ENCODE measurements at places on chromosomes 6 and 20. TPM values are rescaled to one million over a fixed set of nuclear protein-coding genes. Genes with fewer than 3 reads are reported as not detected.
A peak's percentile ranks its signal among the peaks of the same experiment; 100 is the strongest.

DNA sequence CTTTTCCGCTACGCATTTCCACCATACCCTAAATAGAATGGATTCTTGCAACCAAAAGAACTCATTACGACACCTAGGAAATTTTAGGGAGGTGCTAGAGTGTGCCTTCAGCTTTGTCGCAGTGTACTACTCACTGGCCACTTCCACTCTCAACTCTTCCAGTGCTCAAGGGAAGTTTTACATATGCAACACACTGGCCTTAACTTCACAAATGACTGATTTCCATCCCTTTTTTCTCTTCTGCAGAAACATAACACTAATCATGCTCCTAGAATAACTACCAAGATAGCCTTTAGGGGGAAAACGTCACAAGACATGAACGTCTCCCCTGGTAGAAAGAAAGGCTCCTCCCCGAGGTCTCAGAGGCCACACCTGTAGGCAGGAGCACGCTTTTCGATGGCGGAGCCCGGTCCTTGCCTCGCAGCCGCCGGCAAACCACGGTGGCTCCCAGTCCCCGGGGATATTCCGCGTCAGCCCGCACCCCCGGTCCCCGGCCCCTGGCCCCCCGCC is 584 bp downstream of the LYRM4 start:
- H3K27ac ChIP-seq: peak overlapping the region; percentile 96
- peak overlapping the region; percentile 71 for H3K4me3 ChIP-seq
- peaks cover 13% of the 10 kb centered on the region for H3K4me1 ChIP-seq

- DNase-seq: no peak
- H3K27me3 ChIP-seq: no peaks in the 10 kb centered on the region
- no peak overlapping the region for H3K27ac ChIP-seq
- no peaks in the 10 kb centered on the region for H3K36me3 ChIP-seq
- no peak overlapping the region for H3K4me3 ChIP-seq
Observed at GRCh38 chr20:41889126-41889843, 271.1 kb upstream of the CHD6 start.

GRCh38 chr6:12916006-12916405 is 199.4 kb downstream of the PHACTR1 start:
- H3K27me3 ChIP-seq: no peaks in the 10 kb centered on the region
- H3K4me1 ChIP-seq: no peaks in the 10 kb centered on the region
- DNase-seq: no peak
- H3K27ac ChIP-seq: no peak overlapping the region
- H3K36me3 ChIP-seq: no peaks in the 10 kb centered on the region
- H3K4me3 ChIP-seq: no peak overlapping the region

DNA sequence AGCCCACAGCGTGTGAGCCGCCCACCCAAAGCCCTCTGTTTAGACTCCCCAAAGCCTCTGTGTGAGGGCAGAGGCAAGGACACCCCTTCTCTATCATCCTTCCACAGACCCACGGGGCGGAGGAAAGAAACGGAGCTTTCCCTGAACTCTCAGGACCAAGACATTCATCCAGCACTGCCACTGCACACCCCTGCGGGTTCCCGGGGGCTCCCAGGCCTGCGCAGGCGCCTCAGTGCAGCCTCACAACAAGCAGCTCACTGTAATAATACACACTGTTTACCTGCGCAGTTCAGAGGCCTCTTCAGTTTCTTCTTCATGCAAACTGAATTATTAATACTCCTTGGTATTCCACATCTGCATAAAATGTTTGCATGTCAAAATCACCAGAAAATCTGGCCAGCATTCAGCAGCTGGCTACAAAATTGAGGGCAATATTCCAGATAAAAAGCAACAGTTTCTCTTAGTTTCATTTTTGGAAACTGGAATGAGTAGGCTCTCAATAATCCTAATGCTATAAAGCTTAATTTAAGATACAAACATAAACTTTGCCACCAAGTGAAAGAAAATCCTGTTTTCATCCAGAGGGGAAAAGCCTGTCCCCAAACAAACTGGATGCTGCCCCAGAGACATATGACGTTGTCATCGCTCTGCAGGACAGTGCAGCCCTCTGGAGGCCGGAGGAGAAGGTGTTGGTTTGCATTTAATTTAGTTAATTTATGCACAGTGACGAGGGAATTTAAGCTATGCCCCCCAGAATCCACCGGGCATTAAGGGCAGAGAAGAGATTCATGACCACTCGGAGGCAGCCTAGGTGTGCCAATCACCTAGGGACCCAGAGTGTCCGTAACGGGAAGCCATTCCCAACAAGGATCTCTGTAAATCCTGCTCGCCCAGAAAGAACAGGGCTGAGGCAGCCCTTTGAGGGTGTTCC is 45.3 kb downstream of the NINL start:
- no peak overlapping the region for H3K4me3 ChIP-seq
- peaks cover 4% of the 10 kb centered on the region for H3K4me1 ChIP-seq
- no peaks in the 10 kb centered on the region for H3K27me3 ChIP-seq
- DNase-seq: no peak
- no peak overlapping the region for H3K27ac ChIP-seq
- H3K36me3 ChIP-seq: no peaks in the 10 kb centered on the region

DNA sequence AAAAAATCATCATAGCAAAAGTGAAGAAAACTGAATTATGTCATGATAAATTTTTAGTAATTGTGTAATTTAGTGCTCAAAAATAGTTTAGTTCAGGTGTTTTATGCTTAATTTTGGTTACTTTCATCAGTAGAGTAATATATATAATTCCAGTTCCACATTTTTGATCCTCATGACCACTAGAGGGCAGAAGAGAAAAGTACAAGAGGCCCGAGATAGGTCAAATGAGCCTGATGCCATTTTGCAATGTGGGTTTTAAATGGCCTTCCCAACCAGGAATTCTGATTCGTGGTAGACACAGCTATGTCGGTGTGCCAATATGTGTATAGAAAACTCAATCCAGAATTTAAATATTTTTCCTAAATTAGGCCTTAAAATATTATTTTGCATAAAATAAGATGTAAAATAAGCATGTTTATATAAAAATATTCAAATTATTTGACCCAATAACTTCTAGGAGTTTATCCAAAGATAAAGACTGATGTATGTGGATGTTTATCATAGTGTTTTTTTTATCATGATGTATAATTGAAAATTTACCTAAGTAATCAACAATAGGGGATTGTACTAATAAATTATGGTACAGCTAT is 159.7 kb upstream of the RPS6KA2 start:
- H3K27ac ChIP-seq: no peak overlapping the region
- DNase-seq: no peak
- no peaks in the 10 kb centered on the region for H3K4me1 ChIP-seq
- H3K36me3 ChIP-seq: no peaks in the 10 kb centered on the region
- H3K27me3 ChIP-seq: no peaks in the 10 kb centered on the region
- no peak overlapping the region for H3K4me3 ChIP-seq

DNA sequence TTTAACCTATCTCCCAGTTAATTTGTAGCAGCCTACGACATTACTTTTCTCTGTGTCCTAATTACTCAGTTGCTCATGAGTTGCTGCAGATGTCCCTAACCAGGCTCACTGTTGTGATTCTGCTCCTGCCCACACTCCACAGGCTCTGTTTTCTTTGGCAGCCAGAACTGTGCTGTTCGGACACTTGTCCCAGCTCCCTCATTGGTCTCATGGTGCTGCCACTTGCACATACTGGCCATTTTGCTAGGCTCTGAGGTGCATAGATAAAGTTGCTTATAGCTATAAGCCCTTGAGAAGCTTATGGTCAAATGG is 55.0 kb downstream of the NOX3 start:
- no peak overlapping the region for H3K27ac ChIP-seq
- no peak overlapping the region for H3K4me3 ChIP-seq
- no peaks in the 10 kb centered on the region for H3K27me3 ChIP-seq
- H3K4me1 ChIP-seq: no peaks in the 10 kb centered on the region

The PAX1 gene
- not detected for polyA plus RNA-seq

The SERINC1 gene
- 24.9 TPM for polyA plus RNA-seq

- H3K27ac ChIP-seq: no peak overlapping the region
- H3K4me3 ChIP-seq: no peak overlapping the region
- peaks cover 9% of the 10 kb centered on the region for H3K4me1 ChIP-seq
- DNase-seq: no peak
Observed at GRCh38 chr6:45450132-45450531, 72.4 kb upstream of the SUPT3H start.

The VARS2 gene
- polyA plus RNA-seq: 40.6 TPM

- no peak overlapping the region for H3K4me3 ChIP-seq
- H3K36me3 ChIP-seq: no peaks in the 10 kb centered on the region
- H3K27me3 ChIP-seq: no peaks in the 10 kb centered on the region
- DNase-seq: no peak
- no peak overlapping the region for H3K27ac ChIP-seq
Observed at GRCh38 chr6:33847078-33847477, 43.3 kb upstream of the MLN start.

The GNAS-AS1 gene
- polyA plus RNA-seq: 2.8 TPM

The ANGPT4 gene
- polyA plus RNA-seq: 0.34 TPM

GRCh38 chr20:6121504-6121903 is 1.3 kb downstream of the FERMT1 start:
- H3K27ac ChIP-seq: no peak overlapping the region
- no peaks in the 10 kb centered on the region for H3K27me3 ChIP-seq
- no peaks in the 10 kb centered on the region for H3K4me1 ChIP-seq

The SMOC2 gene
- 7.1 TPM for polyA plus RNA-seq

The GGTLC1 gene
- polyA plus RNA-seq: 1.0 TPM

DNA sequence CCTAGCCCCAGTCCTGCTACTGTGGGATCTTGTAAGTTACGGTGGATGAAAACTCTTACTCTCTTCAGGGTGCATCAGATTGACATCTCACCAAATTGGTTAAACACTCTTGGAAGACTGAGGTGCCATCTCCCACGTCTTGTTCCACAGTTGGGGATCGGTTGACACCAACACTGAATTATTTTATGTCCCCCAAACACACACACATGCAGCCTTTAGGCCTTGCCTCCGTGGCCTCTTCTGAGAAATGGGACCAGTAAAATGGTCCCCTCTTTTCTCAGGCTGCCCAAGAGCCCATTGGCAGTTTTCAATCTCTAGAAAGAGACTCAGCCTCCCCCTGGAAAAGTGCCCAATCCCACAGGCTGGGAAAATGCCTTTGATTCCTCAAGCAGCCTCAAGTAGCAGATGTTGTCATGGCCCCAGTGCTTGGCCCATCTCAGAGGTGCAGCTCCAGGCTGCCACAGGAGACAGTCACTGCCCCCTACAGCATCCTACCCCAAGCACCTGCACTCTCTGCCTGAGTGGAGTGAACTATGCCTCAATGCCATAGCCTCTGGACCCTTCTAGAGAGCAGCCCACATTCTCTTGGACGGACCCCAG is 163.9 kb downstream of the ANKRD60 start:
- H3K36me3 ChIP-seq: no peaks in the 10 kb centered on the region
- H3K4me1 ChIP-seq: no peaks in the 10 kb centered on the region
- DNase-seq: no peak
- H3K27me3 ChIP-seq: no peaks in the 10 kb centered on the region

DNA sequence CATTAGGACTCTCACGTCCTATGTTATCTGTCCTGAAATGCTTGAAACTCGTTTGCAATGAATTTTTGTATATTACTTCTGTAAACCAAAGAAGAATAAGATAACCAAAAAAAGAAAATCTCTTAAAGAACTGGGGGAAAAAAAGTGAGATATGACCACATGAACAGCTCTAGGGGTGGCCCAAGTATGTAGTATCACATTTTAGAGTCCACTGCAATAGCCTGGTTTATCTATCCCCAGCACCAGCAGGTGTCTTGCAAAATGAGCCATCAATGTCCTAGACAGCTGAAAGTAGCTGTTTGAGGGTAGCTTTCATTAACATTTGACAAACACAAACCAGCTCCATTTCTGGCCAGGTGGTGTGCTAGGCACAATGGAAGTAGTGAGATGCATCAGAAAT is 102.8 kb downstream of the PXDC1 start:
- H3K4me3 ChIP-seq: no peak overlapping the region
- no peak overlapping the region for H3K27ac ChIP-seq
- no peaks in the 10 kb centered on the region for H3K27me3 ChIP-seq
- H3K4me1 ChIP-seq: no peaks in the 10 kb centered on the region
- no peaks in the 10 kb centered on the region for H3K36me3 ChIP-seq

DNA sequence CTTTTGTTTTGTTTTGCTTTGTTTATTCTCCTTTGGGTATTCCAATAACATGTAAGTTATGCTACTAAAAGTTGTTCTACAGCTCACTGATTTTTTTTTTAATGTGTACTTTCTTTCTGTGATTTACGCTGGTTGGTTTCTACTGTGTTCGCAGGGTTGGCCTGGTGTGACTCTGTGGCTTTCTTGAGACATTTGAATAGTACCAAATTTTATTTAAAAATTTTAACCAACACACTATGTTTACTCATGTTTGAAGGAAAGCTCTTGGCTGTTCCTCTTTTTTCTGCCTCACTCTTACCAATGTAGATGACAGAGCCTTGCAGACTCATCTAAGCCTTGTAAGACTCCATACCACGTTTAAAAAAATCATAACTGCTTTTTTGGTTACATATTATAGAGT is 1784.9 kb upstream of the DEFB115 start:
- H3K27ac ChIP-seq: no peak overlapping the region
- no peaks in the 10 kb centered on the region for H3K27me3 ChIP-seq
- no peaks in the 10 kb centered on the region for H3K4me1 ChIP-seq
- H3K36me3 ChIP-seq: no peaks in the 10 kb centered on the region
- no peak for DNase-seq

- no peak overlapping the region for H3K4me3 ChIP-seq
- DNase-seq: no peak
- H3K4me1 ChIP-seq: no peaks in the 10 kb centered on the region
- no peaks in the 10 kb centered on the region for H3K36me3 ChIP-seq
- H3K27ac ChIP-seq: no peak overlapping the region
Observed at GRCh38 chr6:24960991-24961475, 25.3 kb upstream of the RIPOR2 start.

GRCh38 chr6:112362027-112362795 is 15.1 kb downstream of the RFPL4B start:
- no peak overlapping the region for H3K27ac ChIP-seq
- no peaks in the 10 kb centered on the region for H3K36me3 ChIP-seq
- DNase-seq: no peak
- H3K27me3 ChIP-seq: no peaks in the 10 kb centered on the region
- no peak overlapping the region for H3K4me3 ChIP-seq
- no peaks in the 10 kb centered on the region for H3K4me1 ChIP-seq

DNA sequence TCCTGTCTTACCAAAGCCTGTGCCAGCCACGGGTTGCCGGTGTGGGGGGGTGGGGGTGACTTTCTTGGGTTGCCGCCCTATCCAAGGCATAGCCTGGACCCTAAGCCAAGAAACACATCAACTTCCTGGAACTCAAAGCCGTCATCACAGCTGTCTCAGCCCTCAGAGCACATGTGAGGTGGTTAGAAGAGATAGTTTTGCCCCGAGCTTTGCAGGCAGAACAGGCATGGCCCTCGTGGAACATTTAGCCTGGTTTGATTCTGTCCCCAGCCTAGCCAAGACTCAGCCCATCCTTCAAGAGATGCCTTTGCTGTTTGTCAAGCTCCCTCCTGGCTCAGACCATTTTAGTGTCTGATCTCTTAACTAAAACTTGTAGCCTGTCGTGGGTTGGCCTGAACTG is 64.9 kb downstream of the RREB1 start:
- no peaks in the 10 kb centered on the region for H3K27me3 ChIP-seq
- no peak overlapping the region for H3K4me3 ChIP-seq
- peaks cover 23% of the 10 kb centered on the region for H3K4me1 ChIP-seq

Measured in pancreas (tissue), 10 donors.